ENCODE measurements at places on chromosomes 1 and 21.
A peak's percentile ranks its signal among the peaks of the same experiment; 100 is the strongest.

DNA sequence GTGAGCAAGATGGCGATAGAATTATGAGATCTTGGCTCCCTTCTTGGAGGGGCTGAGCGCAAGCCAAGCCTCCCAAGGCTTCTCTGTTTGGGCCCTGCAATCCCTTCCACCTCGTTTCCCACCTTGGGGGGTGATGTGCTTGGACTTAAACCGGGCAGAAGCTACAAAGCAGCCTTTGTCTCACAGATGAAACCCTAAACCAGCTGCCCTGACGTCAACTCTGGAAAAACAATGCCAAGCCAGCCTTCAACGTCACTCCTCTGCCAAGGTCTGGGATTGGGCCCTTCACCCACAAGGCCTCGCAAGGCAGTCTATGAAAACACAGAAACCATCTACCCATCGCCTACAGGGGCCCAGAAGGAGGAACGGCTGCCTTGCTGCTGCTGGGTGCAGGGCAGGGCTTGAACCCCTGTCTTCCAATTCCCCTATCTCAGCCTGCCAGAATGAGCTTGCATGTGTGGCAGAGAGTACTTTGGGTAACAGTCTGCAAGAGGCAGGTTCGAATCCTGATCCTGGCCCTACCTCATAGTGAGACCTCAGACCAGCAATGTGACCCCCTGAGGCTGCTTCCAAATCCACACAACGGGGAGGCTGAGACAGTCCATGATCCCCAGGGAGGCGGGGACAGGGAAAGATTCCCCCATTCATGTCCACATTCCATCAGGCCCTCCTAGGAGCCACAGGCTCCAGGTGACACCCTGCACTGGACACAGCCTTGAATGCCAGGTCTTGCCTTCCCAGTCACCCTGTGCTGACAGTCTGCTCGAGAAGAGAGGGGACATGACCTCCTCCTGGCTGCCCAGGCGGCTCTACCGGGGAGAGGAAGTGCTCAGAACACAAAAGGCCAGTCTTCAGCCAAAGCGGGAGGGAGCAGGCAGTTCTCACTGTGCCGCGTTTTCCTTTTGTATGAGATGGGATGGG, 15.0 kb downstream of the IFFO2 start:
- peak; percentile 55 for DNase-seq

GRCh38 chr21:34298534-34299167, 65.2 kb upstream of the KCNE2 start:
- no peak for DNase-seq

GRCh38 chr1:109717729-109718128, 5.7 kb downstream of the GSTM5 start:
- no peak for DNase-seq

- DNase-seq = no peak
Observed at GRCh38 chr1:42848823-42849537, 2.6 kb downstream of the ZNF691 start.

- peak; percentile 94 for DNase-seq
Observed at GRCh38 chr1:42420911-42421585, 34.8 kb downstream of the ZMYND12 start.

GRCh38 chr1:7644961-7645750, 125.9 kb upstream of the VAMP3 start:
- no peak for DNase-seq

Data from fibroblast of mammary gland (primary cell).